AG04450 (cell line): ENCODE measurements at places on chromosomes 2 and 18. TPM values are rescaled to one million over a fixed set of nuclear protein-coding genes. Genes with fewer than 3 reads are reported as not detected.

Gene ST8SIA5
- not detected in 2 replicates for polyA plus RNA-seq

DNA sequence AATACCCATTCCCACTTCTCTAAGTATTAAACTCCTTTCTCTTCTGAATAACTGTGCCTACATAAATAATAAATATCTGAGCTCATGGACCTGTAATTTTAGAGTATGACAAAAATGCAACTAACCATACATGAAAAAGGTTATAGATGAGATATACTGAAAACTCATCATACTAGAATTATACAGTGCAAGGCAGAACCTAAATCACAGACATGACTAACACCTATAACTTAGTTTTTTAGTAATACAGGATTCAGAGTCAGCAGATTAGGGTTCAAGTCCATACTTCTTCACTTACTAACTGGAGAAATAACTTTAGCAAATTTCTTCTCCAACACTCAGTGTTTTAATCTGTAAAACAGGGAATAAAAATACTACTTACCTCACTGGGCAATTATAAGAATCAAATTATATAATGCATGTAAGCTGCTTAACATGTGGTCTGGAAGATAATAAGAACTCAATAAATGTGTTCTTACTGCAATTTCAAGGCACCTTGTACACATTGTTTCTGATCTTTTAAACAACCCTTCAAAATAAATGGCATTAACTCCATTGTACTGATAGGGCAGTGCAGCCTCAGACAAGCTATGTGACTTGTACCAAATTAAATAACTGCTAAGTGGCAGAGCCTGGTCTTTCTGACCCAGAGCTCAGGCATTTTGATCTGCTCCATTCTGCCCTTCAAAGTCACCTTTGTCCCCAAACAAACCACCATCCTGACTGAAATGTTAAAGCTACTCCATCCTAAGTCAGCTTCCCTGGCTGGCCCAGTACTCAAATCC, 39.6 kb upstream of the KLF7 start:
- DNase-seq: no peak

DNA sequence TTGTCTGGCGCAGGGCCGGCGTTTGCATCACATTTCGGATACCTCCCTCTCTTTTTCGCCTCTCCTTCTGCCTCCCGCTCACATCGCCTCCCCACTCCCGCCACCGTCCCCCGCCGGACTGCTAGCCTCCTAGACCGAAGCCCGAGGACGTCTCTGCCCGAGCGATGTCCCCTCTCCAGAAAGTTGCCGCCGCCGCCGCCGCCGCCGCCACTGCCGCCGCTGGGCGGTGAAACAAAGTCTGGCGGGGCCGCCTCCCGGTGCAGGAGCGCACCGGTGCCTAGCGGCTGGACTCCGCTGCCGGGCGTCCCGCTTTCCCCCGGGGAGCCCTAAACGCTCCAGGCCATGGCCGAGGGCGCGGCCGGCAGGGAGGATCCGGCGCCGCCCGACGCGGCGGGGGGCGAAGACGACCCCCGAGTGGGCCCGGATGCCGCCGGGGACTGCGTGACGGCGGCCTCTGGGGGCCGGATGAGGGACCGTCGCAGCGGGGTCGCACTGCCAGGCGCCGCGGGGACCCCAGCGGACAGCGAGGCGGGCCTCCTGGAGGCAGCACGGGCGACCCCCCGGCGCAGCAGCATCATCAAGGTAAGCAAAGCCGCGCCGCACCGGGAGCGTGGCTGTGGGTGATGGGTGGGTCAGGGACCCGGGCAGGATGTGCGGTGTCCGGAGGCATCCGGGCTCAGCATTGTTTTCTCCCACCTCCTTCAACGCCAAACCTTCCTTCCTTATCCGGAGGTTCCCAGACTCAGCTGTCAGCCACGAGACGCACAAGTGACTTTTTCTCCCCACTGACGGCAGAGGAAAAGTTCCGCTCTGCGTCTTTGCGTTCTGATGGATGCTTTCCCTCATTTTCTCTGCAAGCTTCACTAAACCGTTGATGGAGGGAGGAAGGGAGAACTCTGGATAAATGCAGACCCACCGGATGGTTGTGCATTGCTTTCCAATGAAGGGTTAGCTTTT, 643 bp downstream of the PLCL1 start:
- no peak for DNase-seq

DNA sequence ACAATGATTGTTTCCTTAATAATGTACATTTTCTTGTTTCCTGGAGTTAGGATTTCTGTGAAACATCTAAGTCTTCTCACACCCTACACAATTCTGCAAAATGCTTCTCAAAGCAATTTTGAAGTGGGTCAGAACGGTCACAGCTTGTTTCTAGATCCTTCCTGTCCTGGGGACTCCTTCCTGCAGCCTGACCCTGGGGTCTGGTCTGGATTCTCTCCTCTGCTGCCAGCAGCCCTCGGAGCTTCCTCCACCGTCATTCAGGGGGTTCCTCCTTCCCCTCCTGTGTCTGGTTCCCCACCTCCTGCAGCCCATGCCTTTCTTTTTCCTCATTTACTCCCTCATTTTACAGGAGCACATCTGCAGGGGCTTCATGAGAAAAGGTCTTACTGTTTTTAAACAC, 322.1 kb downstream of the AGPS start:
- no peak for DNase-seq

GRCh38 chr2:219285894-219286425, 6.8 kb downstream of the DNAJB2 start:
- peak; percentile 29 for DNase-seq

GRCh38 chr2:20415511-20415918, 31.4 kb upstream of the RHOB start:
- no peak for DNase-seq

DNA sequence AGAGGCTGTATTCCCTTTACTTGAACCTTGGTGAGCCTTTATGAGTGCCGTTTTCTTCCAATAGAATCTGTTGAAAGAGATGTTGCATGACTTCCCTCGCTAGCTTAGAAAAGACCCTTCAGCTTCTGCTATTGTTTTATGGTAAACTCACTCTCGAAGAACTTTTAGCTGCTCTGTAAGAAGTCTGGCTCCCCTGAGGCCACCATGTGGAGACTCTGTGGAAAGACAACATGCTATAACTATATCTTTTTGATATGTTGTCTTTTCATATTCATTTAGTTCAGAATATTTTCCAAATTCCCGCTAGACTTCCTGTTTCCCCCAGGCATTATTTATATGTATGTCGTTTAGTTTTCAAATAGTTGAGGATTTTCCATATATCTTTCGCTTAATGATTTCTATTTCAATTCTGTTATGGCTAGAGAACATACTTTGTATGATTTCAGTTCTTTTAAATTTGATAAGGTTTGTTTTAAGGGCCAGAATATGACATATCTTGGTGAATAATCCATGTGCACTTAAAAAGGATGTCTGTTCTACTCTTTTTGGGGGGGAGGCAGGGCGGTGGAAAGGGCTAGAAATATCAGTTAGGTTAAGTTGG, 64.1 kb downstream of the PTPN4 start:
- no peak for DNase-seq

DNA sequence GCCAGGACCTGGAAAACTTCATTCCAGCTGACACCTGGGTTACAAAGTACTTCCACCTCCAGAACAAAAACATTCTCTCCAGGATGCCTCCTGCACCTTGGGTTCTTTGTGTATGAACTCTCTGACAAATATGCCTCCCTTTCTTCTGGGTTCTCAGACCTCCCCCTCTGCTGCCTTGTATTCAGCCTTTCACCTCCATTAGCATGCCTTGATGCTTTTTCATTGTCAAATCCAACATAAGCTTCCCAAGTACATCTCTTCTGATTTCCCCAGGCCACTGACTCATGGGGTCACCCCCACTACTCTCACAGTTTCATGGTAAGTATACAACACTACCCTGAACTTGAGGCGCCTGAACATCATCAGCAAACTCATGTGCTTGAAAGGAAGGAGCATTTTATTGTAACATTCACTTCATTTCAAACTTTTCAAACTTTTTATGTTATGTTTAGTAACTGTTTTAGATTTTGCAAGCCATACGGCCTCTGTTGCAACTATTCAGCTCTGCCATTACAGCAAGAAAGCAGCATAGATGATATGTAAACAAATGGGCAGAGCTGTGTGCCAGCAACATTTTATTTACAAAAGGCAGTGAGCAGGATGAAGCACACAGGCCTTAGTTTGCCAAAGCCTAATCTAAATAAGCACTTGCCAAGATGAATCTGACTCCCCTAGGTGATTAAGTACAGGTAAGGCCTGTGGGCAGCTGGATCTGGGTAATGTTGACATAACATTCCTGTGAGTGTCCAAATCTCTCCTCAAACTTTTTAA, 32.5 kb upstream of the MRPS9 start:
- DNase-seq: peak; percentile 2

- no peak for DNase-seq
Measured at GRCh38 chr2:240624011-240624949, 1.0 kb upstream of the GPR35 start.

DNA sequence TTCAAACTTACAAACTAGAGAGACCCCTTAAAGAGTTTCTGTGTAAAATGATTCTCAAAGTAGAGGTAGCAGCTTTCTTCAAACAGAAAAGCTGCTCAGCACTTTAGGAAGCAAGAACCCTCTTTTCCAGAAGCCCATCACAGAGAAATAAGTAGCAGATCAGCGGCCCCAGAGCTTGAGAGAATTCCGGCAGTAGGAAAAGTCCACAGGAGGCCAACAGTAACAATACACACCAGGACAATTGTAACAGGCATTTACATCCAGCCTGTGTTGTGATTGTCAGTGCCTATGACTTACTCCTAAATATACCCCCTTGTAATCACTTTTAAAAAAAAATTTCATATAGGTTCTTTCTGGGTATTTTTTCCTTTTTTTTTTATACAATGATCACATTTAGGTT, 161.4 kb upstream of the ACVR2A start:
- no peak for DNase-seq

DNA sequence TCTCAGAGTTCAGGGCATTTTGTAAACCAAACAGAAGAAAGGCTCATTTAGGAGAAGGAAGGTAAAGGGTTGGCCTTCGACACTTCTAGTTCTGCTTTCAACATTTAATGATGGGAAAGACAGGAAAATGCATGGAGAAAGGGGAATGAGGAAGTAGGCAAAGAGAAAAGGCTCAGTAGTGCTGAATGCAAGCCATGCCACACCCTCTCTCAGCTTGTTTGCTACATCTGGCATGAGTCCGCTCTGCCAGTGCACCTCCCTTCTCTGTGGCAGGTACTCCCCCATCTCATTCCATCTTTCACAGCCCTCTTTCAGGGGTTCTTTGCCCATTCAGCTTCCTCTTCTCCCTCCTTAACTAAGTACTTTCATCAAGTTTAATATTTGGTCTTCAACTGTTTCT, 120.9 kb upstream of the ITGB6 start:
- DNase-seq: no peak
